ENCODE measurements at places on chromosomes 13 and 19.
A peak's percentile ranks its signal among the peaks of the same experiment; 100 is the strongest.

GRCh38 chr13:80256352-80256932, 84.5 kb downstream of the SPRY2 start:
- no peaks in the 10 kb centered on the region for H3K4me1 ChIP-seq
- no peak overlapping the region for H3K27ac ChIP-seq
- DNase-seq = no peak
- no peaks in the 10 kb centered on the region for H3K36me3 ChIP-seq
- H3K4me3 ChIP-seq = no peak overlapping the region

DNA sequence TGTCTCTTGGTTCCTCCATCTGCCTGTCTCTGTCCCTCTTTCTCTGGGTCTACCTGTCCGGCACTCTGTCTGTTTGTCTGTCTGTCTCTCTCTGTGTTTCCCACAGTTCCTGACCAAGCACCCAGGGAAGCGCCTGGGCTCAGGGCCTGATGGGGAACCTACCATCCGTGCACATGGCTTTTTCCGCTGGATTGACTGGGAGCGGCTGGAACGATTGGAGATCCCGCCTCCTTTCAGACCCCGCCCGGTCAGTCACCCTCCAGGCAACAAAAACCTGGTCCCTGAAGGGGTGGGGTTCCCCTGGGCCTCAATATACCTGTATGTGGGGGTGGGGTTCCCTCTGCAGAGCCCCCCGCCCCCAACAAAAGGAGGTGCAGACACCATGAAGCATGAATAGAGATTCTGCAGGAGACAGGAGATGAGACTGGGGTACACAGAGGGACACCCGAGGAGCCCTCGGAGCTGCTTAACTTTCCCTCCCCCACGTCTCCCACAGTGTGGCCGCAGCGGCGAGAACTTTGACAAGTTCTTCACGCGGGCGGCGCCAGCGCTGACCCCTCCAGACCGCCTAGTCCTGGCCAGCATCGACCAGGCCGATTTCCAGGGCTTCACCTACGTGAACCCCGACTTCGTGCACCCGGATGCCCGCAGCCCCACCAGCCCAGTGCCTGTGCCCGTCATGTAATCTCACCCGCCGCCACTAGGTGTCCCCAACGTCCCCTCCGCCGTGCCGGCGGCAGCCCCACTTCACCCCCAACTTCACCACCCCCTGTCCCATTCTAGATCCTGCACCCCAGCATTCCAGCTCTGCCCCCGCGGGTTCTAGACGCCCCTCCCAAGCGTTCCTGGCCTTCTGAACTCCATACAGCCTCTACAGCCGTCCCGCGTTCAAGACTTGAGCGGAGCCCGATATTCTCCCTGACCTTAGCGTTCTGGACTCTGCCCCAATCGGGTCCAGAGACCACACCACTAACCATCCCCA, 2.6 kb upstream of the CACNG7 start:
- peaks cover 40% of the 10 kb centered on the region for H3K27me3 ChIP-seq
- no peak overlapping the region for H3K27ac ChIP-seq
- no peaks in the 10 kb centered on the region for H3K36me3 ChIP-seq
- H3K4me1 ChIP-seq = peaks cover 9% of the 10 kb centered on the region
- H3K4me3 ChIP-seq = no peak overlapping the region
- DNase-seq = no peak

DNA sequence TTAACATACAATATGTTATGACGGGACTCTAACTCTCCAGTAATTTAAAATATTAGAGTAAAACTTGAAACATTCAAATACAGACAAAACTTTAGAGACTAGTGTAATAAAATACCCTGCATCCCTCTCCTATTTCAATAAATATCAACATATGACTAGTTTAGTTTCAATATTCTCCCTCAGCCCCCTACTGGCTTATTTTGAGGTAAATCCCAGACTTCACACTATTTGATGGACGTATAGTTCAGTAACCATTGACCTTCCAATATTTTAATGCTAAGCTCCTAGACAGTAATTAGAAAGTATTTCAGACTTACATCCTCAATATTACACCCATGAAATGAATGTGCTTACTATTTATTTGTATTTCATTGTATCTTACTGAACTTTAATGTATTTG, 180.7 kb upstream of the STARD13 start:
- DNase-seq = no peak
- H3K36me3 ChIP-seq = no peaks in the 10 kb centered on the region
- no peaks in the 10 kb centered on the region for H3K4me1 ChIP-seq
- no peaks in the 10 kb centered on the region for H3K27me3 ChIP-seq
- no peak overlapping the region for H3K4me3 ChIP-seq

GRCh38 chr13:21078501-21078900, 17.1 kb upstream of the LATS2 start:
- no peaks in the 10 kb centered on the region for H3K27me3 ChIP-seq
- no peaks in the 10 kb centered on the region for H3K36me3 ChIP-seq
- no peak overlapping the region for H3K27ac ChIP-seq
- no peak overlapping the region for H3K4me3 ChIP-seq

DNA sequence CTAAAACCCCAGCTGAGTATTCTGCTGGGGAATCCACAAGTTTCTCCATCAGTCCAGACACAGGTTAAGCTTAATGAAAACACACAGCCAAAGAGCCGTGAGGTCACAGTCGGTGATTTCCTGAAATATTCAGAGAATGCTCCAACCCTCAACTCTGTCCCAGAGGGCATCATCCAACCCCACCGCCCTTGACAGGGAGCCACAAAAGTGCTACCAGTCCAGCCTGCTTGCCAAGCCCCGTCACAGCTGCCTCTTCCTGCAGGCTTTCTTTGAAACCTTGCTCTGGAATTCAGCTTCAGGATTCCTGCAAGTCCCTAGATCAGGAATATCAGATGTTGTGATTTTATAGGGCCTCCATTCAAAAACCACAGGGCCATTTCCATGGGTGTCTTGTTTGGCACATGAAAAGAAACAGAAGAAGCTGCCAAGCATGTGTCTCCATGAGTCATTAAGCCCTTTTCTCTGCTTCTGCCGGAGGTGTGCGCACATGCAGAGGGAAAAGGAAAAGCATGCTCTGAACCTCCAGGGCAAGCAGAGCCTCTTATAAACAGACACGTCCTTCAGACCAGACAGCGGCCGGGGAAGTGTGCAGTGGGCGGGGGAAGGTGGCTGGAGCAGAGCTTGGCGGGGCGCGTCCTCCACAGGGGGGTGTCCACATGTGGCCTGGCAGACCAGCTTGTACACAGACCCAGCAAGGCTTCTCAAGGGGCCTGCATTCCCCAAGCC, 164.7 kb downstream of the KATNAL1 start:
- H3K4me1 ChIP-seq = peaks cover 24% of the 10 kb centered on the region
- H3K36me3 ChIP-seq = no peaks in the 10 kb centered on the region
- no peaks in the 10 kb centered on the region for H3K27me3 ChIP-seq
- H3K27ac ChIP-seq = peak overlapping the region; percentile 71

GRCh38 chr13:76879203-76879882, 6.9 kb downstream of the KCTD12 start:
- no peaks in the 10 kb centered on the region for H3K27me3 ChIP-seq
- peak; percentile 22 for DNase-seq
- peaks cover 13% of the 10 kb centered on the region for H3K4me1 ChIP-seq

GRCh38 chr13:30569901-30570576, 47.7 kb upstream of the USPL1 start:
- H3K4me3 ChIP-seq = no peak overlapping the region
- no peak for DNase-seq
- H3K27ac ChIP-seq = peak overlapping the region; percentile 11
- no peaks in the 10 kb centered on the region for H3K27me3 ChIP-seq
- H3K36me3 ChIP-seq = no peaks in the 10 kb centered on the region
- peaks cover 10% of the 10 kb centered on the region for H3K4me1 ChIP-seq

- DNase-seq = no peak
- no peaks in the 10 kb centered on the region for H3K4me1 ChIP-seq
- peaks cover 3% of the 10 kb centered on the region for H3K36me3 ChIP-seq
- H3K4me3 ChIP-seq = no peak overlapping the region
- H3K27me3 ChIP-seq = no peaks in the 10 kb centered on the region
Measured at GRCh38 chr13:102609696-102610095, 12.9 kb downstream of the TPP2 start.

DNA sequence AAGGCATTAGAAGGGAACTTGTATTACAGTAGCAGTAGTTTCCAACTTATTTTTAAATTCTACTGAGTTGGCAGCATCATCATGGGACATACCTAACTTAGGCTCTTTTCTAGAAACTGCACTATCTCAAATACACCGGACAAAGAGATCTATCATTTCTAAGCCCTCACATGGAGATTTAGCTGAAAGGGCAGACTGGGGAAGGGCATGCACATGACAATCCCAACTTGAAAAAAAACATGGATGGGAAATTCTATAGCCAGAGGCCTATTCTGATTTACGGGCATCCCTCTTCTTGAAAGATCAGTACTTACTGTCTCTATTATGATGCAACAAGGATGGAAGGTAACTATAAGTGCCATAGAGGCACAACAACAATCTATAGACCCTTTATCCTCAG, 1328.6 kb downstream of the UQCRFS1 start:
- H3K4me1 ChIP-seq = no peaks in the 10 kb centered on the region
- no peaks in the 10 kb centered on the region for H3K36me3 ChIP-seq
- H3K27ac ChIP-seq = no peak overlapping the region
- no peak for DNase-seq
- no peaks in the 10 kb centered on the region for H3K27me3 ChIP-seq
- H3K4me3 ChIP-seq = no peak overlapping the region

DNA sequence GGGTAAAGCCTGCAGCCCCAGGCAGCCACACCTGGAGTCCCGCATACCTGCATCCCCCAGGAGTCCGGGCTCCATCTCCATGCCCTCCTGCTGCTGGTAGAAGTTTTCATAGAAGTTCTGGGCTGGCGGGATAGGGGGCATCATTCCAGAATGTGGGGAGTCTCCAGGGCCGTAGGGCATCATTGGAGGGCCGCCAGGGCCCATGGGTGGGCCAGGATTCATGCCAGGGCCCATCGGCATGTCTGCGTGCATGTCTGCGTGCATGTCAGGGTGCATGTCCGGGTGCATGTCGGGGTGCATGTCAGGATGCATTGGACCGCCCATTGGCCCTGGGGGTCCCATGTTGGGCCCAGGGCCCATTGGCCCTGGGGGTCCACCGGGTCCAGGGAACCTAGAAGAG, 23.3 kb upstream of the TMEM160 start:
- no peak overlapping the region for H3K4me3 ChIP-seq
- peaks cover 49% of the 10 kb centered on the region for H3K36me3 ChIP-seq
- H3K27ac ChIP-seq = no peak overlapping the region
- H3K4me1 ChIP-seq = no peaks in the 10 kb centered on the region

DNA sequence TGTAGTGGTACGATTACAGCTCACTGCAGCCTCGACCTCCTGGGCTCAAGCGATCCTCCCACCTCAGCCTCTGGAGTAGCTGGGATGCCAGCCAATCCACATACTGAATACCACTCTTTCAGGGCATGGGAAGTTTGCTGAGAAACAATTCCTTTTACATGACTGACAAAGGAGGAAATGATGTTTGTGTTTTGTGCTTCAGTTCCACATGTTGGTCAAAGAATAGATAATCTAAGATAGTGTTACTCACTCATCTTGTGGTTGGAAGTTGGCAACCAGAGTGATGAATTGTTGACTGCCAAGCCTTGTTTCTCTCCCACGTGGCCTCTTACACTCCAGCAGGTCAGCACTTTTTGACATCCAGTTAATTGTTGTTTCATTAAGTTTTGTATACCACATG, 7.6 kb downstream of the MBD3L2B start:
- H3K27ac ChIP-seq = no peak overlapping the region
- no peaks in the 10 kb centered on the region for H3K4me1 ChIP-seq
- H3K36me3 ChIP-seq = no peaks in the 10 kb centered on the region
- DNase-seq = no peak

DNA sequence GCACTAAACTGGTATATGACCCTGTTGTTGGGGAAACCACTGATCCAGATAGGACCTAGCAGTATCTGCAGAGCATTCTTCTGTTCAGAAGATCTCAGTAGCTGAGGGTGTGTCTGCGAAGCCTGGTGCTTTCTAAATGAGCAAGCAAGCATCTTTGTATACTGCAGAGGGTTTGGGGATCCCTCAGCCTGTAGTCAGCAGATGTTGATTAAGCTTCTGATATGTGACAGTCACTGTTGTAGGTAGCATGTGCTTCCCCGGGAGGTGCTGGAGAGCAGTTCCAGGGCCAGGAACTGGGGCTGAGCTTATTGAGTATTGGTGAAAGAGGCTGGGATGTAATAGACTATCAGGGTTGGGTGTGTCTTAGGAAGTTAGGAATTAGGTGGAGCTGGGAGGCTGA, 1.5 kb downstream of the SCAF1 start:
- H3K27me3 ChIP-seq = no peaks in the 10 kb centered on the region
- no peak for DNase-seq
- H3K4me3 ChIP-seq = peak overlapping the region; percentile 82
- H3K27ac ChIP-seq = no peak overlapping the region
- H3K4me1 ChIP-seq = peaks cover 22% of the 10 kb centered on the region

DNA sequence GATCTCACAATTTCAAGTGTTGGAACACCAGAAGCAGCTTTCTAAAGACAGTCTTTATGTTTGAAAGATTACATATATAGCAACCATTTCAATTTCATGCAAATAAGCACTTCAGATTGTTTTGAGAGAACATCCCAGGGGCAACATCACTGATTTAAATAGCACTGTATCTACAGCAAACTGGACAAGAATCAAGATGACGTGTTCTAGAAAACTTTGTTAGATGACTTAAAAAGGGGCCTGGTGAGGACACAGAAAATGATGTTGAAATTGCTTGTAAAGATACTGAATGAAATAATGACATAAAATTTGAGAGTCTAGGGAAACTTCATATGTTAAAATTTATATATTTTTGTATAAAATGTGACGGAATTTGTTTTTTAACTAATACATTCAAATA, 277.1 kb downstream of the KLF12 start:
- no peak for DNase-seq
- no peak overlapping the region for H3K4me3 ChIP-seq
- H3K27ac ChIP-seq = no peak overlapping the region

- no peak overlapping the region for H3K4me3 ChIP-seq
- H3K4me1 ChIP-seq = no peaks in the 10 kb centered on the region
- peaks cover 38% of the 10 kb centered on the region for H3K27me3 ChIP-seq
- H3K36me3 ChIP-seq = no peaks in the 10 kb centered on the region
Measured at GRCh38 chr19:17530586-17530985, 19.1 kb downstream of the PGLS start.

DNA sequence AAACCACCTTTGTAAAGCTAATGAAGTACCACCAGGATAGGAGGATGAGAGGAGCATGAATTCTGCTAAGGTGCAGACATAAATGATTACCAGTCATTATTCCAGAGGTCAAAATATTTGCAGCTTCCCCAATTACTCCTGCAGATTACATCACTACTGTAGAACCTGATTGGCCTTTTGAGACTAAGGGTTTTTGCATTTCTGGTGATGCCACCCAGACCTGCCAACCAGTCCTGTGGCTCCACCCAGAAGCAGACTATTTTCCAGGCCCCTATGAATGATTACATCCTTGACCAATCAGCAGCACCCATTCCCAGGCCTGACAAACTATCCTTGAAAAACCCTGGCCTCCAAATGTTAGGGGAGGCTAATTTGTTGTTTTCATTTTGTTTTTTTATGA, 11.2 kb upstream of the KCNC3 start:
- no peak overlapping the region for H3K27ac ChIP-seq
- no peak for DNase-seq
- no peaks in the 10 kb centered on the region for H3K27me3 ChIP-seq
- H3K4me3 ChIP-seq = no peak overlapping the region
- no peaks in the 10 kb centered on the region for H3K36me3 ChIP-seq
